ENCODE measurements at places on chromosomes 12 and 14.

DNA sequence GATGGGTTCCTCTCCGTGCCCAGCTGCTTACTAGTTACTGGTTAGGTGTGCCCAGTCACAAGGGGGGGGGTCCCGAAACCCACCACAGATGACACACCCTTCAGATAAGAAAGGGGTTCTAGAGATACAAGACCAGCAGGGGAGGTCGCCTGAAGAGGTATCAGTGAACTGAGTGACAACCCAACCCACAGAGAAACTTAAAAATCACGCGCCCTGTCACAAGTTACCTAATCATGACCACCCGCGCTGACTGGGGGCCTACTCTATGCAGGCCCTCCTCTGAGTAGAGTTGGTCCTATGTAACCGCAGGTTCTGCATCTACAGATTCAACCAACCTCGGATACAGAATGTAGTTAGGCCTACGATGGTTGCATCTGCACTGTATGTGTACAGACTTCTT lies 210.3 kb upstream of the SFSWAP start:
- DNase-seq: no peak

- DNase-seq: no peak
Observed at GRCh38 chr14:100660882-100661635, 65.6 kb upstream of the DLK1 start.

GRCh38 chr12:28866715-28867503 lies 282.2 kb upstream of the FAR2 start:
- DNase-seq: no peak

- no peak for DNase-seq
Observed at GRCh38 chr12:50081096-50081808, 3.9 kb upstream of the SMARCD1 start.

DNA sequence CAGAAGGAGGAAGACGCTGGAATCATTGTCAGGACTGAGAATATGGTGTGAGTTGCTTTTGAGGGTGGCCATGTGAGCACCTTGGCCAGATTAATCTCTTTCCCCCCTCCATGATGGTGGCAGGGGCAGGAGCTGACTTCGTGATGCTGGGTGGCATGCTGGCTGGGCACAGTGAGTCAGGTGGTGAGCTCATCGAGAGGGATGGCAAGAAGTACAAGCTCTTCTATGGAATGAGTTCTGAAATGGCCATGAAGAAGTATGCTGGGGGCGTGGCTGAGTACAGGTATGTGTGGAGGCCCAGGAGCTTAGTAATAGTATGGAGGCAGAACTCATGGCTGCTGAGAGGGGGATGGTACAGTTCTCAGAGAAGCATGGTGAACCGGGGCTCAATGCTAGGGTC lies 4.3 kb downstream of the TINF2 start:
- DNase-seq: no peak

DNA sequence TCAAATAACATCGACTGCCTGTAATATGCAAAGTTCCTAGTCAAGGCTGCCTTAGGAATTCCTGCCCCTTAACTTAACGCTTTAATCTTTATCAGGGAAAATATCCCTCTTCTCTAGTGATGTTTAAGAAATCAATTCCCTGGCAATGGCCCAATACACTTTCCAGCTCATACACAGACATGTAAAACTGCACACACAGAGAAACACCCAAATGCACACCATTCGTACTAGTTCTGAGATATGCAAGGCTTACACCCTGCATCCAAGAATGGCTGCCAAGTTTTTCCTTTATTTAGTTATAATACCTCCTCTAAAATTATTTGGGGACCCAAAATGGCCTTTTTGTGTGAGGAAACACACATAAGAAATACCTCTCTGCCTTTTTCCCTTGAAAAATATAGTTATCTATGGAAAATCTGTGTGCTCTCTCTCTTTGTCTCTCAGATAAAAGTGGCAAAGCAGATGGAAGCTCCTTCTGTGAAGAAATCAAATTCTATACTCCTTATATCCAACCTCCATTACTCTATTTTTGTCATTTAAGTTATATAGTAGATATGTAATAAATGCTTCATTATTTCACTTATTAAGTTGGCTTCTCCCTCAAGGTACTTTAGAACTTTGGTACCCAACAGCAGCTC lies 120.0 kb upstream of the MDM1 start:
- no peak for DNase-seq

- DNase-seq: no peak
Observed at GRCh38 chr14:103204852-103205540, 81.7 kb downstream of the TNFAIP2 start.

GRCh38 chr14:22390195-22390594 lies 198.8 kb downstream of the DAD1 start:
- no peak for DNase-seq
